ENCODE measurements at places on chromosomes 4 and X.

GRCh38 chrX:149120459-149120858, 384.6 kb downstream of the IDS start:
- DNase-seq = no peak

DNA sequence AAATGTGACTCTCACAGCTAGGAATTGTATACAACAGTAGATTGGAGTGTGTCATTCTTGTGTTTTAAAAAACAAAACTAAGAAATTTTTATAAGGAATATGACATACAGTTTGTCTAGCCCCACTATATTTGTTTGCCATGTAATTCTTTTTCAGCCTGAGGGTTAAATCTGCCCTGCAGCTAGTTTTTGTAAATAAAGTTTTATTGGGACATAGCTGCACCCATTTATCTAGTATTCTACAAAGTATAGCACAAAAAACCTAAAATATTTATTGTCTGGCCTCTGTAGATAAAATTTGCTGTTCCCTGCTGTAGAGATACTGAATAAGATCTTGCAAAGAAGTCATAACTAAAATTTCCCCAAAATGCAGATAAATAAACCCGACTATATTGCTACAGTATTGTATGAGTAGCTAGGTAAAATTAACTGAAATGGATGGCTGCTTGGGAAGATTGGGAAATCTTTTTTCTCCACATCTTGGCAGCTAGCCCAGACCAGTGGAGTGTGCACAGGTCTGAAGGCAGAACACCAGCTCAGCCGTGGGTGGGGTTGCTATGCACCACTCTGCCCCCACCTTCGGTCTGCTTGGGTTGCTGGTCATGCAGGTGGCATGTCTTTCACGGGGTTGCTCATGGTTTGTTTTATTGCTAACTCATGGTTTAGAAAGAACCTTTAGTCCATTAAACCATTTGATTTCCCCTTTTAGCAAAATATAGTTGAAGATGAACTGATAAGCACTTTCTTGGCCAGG, 127.9 kb downstream of the KLHL8 start:
- no peak for DNase-seq

GRCh38 chr4:7625071-7625470, 190.3 kb upstream of the PSAPL1 start:
- no peak for DNase-seq

GRCh38 chrX:70301716-70302115, 11.8 kb downstream of the KIF4A start:
- DNase-seq = no peak

DNA sequence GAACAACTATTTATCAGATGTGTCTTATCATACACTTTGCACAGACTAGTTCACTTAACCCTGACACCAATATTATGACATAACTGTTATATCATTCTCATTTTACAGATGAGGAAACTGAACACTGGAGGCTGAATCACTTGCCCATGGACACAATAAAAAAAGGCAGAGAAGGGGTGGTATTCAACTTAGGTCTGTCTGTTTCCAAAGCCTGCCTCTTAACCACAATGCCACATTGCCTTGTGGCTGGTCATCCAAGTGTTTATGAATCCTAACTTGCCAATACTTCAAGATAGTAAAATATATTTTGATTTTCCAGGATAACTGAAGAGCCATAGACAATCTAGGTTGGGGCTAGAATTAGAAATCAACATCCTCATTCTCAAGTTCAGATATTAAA, 327.8 kb downstream of the NR3C2 start:
- DNase-seq = no peak

All from stimulated activated CD4-positive, alpha-beta T cell treated with anti-CD3 and anti-CD28 coated beads, Interleukin-12 subunit alpha, Interleukin-12 subunit beta, amount 100 ng/mL, for 24 hours (primary cell).